ENCODE measurements at places on chromosomes 6 and 20. TPM values are rescaled to one million over a fixed set of nuclear protein-coding genes. Genes with fewer than 3 reads are reported as not detected.
A peak's percentile ranks its signal among the peaks of the same experiment; 100 is the strongest.

DNA sequence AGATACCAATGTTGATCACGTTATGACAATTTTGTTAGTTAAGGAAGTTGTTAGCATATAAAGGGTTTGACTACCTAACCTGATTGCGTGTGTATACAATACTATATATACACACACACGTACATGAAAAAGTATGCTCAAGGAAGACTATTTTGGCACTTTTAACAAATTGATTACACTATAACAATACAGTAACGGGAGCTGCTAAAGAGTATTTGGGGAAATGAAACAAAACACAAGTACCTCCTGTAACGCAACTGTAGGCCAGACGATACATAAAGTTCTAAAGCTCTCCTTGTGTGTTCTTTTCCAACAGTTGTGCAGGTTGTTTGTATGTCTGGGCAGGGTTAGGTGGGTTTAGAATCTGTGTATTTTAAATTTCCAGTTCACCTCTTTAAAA is 98.7 kb downstream of the PLEKHG1 start:
- ATAC-seq, result no peak

Gene LRRC73
- 3.7 TPM for total RNA-seq

Gene MMP24
- 2.3 TPM for total RNA-seq

GRCh38 chr6:170485159-170485558 is 67.9 kb downstream of the PSMB1 start:
- peak; percentile 95 for ATAC-seq

DNA sequence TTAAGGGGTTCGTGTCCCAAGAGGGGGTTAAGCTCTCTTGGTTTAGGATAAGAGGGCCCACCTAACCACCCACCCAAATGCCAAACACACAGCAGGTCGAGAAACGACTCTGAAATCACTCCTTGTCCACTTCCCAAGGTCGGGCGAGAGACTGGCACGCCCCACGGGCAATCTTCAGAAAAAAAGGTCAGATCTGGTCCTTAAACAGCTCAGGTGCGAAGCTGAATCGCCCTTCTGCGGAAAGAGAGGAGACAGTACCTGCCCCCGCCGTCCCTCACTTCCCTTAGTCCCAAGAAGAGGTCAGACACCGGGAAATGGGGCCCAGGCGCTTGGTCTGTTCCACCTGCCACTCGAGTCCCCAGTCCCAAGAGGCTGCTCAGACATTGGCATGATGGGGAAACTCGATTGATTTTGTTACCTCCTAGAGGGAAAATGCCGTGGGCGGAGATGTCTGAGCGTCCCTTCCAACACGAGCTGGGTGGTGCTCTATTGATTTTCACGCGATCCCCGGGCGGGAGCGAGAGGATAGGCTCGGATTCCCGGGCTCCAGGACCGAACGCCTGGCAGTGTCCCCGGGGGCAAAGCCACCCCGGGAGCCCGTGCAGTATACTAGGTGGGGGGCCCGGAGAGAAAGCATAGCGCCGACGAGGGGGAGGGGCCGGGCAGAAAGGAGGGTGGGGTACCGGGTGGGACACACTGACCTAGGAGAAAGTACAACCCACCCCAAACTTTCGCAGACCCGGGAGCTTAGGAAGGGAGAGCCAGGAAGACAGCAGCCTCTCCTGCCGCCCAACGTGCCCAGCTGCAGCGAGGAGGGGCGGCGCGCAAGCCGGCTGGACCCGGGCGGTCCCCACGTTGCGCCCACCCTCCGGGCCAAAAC is 1.1 kb upstream of the SAMD5 start:
- peak; percentile 36 for ATAC-seq

Gene DYNLT2
- 2.4 TPM for total RNA-seq

GRCh38 chr6:21968411-21968810 is 328.4 kb downstream of the PRL start:
- ATAC-seq, result no peak

DNA sequence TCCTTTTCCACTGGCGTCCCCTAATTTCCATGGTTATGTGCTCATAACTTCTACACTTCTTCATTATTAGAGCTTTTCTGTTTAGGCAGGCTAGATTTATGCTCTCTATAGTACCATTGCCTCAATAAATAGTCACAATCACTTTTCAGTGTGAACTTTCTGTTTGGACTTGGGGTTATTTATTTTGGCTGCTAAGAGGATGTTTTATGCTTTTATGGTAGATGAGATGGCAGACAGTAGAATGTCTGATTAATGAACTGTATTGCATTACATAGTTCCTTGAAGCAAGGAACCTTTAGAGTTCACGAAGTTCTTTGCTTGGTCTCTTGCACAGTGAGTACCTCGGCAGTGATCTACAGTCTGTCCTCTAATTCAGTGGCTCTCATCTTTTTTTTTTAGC is 6.9 kb downstream of the DNAH8 start:
- no peak for ATAC-seq

GRCh38 chr6:44446626-44447300 is 59.3 kb downstream of the CDC5L start:
- ATAC-seq, result no peak

DNA sequence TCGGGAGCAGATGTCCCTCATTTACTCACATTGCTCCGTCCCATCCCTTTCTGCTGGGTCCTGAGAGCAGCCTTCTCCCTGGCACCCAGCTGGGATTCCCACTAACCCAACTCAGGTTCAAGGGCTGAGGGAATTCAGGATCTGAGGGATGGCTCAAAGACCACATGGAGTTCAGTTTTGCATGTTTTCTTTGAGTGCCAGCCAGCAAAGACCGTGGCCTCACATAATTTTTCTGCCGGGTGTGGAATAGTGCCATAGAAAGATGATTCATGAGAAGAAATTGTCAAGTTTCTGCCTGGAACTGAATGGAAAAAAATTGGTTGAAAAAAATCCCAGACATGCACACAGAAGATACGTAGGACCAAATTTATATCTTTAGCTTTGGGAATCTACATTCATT is 168.6 kb downstream of the CD83 start:
- ATAC-seq, result no peak

DNA sequence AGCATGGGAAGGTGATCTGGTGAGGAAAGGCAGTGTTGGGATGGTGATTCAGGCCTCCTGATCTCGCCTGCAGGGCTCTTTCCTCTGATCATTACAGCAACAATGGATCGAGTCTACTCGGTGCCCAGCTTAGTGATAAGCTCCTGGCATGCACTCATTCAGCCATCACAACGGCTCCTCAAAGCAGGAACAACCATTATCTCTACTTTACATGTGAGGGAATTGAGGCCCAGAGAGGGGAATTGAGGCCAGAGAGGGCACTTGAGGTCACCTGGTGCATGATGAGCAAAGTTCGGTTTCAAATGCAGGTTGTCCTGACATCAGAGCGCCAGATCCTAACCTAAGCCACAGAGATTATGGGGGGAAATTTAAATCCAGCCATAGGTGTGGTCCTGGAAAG is 42.0 kb upstream of the BPIFA2 start:
- no peak for ATAC-seq

DNA sequence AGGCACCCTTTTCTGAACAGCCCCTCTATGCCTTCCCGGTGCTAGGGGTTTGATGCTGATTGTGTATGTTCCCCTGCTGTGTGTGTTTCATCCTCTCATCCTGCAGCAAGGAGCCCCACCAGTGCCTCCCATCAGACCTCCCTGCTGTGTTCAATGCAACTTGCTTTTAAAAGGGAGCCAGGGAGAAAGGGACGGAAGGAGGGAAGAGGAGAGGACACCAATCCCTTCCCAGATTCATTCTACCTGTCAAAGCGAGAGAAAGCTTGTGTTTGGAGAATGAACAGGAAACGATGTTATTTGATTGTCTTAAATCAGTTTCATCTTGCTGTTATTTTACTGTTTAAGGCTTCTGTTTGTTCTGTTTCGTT is 259.2 kb downstream of the ADGB start:
- ATAC-seq, result peak; percentile 70

DNA sequence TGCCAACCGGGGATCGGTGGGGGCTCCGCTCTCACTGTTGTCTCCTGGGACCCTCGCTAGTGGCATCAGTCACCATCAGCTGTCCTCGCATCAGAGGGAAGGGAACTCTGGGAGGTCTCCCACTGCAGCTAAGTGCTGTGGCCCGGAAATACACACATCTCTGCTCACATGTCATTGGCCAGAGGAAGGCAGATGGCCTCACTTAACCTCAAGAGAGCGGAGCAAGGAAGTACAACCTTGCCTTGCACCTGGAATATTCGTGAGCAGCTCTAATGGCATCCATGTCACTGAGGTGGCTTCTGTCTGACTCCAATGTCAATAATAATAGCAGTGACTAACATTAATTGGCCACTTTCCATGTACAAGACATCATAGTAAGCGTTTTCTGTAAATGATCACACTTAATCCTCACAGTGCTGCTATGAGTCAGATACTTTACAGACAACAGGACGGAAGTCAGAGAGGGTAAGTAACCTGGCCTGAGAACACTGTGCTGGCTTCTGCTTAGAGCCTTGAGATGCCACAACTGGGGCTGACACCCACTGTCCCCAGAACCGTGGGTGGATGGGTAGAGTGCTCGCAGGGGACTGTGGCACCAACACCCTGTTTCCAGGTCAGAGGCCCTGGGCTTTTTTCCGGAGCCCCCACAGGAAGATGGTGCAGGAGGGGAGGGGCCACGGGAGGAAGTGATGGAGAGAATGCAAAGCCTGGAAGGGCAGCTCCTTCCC is 6.0 kb downstream of the LHFPL5 start:
- peak; percentile 39 for ATAC-seq

- ATAC-seq, result no peak
Observed at GRCh38 chr6:106398621-106399020, 38.1 kb downstream of the CRYBG1 start.

DNA sequence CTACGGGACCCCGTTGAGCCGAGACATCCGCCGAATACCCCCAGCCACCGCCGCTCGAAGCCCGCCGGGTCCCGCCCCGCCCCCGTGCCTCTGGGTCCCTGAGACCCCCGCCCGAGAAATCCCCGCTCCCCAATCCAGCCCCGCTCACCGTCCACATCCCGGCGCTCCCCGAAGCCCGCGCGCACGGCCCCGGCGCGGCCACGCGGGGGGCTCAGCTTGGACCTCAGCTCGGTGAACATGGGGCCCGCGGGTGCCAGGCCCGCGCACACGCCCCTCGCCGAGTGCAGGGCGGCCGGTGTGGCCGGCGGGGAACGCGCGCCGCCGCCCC is 249 bp downstream of the SAMD10 start:
- no peak for ATAC-seq
